ENCODE measurements at places on chromosomes 11 and 22.

GRCh38 chr11:132977746-132978145 is 554.6 kb downstream of the OPCML start:
- DNase-seq: no peak

- DNase-seq: no peak
Observed at GRCh38 chr11:112019066-112019465, 6.1 kb upstream of the DLAT start.

DNA sequence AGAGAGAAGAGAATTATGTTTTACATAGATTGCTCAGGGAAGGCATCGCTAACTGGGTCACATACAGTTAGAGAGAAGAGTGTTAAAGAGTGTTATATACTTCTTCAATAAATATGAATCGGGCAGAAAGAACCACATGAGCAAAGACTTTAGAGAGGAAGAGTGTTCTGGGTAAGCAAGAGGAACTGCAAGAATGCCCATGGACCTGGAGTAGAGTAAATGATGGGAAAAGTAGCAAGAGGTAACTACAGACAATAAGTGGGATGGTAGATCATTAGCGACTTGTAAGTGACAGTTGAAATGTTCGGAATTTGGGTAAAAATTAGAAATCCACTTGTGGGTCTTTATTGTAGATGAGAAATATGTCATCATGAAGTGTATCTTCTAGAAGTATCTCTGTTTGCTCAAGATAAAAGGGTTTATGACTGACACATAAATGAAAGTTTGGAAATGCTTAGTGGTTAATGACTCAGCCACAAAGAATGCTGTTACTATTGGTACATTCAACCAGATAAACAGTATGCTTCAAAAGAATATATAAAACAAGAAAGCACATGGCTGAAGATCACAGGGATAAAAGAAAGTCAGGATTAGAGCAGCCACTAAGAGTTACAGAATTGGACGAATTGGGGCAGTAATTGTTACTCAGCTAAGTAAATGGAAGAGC is 229.3 kb downstream of the CASP12 start:
- no peak for DNase-seq

GRCh38 chr11:97537407-97538150 is 1147.8 kb downstream of the JRKL start:
- DNase-seq: no peak

GRCh38 chr22:30422481-30423300 is 2.9 kb upstream of the MTFP1 start:
- DNase-seq: no peak

DNA sequence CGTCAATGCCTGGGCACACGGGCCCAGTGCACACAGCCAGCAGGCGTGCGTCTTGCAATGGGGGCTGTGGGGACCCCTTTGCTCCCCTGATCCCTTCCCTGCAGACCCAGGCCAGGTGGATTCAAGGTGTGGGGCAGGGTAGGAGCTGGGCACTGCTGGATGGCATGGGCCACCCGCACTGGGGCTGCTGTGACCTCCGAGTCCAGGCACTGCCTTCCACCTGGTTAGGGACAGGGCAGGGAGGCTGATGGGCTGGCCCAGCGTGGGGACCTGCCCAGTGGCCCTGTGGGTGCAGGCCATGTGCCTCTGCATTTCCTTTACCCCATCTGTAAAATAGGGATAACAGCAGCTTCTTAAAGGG is 22.9 kb downstream of the KCNQ1 start:
- DNase-seq: no peak

DNA sequence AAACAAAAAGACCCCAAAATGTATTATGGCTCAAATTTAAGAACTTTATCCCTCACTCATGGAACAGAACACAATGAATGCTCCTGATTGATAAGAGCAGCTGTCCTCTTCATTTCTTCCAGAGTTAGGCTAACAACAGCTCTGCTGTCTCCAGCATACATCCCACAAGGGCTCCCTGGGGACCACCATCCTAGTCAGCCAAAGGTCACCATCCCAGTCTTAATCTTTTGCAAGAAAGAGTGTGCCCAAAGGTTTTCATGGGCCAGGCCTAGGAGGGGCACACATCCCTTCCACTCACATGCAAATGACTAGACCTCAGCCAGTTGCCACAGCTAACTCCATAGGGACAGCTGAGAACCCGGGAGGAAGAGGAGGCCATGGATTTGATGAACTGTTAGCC is 555.3 kb downstream of the BUD13 start:
- DNase-seq: no peak

- DNase-seq: no peak
Observed at GRCh38 chr11:46675288-46675851, 25.0 kb downstream of the ARHGAP1 start.

DNA sequence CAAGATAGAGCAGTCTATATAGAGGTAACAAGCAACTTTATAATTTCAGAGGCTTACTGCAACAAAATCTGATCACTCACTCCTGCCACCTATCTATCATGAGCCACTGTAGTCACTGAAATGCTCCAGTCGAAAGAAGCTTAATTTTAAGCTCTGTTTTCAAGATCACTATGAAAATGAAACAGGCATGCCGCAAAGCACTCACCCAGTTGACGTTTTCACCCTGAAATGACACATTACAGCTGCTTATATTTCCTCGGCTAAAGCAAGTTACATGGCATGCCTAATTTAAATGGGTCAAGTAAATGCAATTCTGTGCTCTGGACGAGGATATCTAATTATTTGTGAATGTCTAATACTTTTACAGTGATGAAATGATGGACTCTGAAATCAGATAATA is 616.3 kb downstream of the FAM181B start:
- DNase-seq: no peak

- no peak for DNase-seq
Observed at GRCh38 chr11:108914981-108915380, 250.1 kb downstream of the DDX10 start.

Measured in stimulated activated CD4-positive, alpha-beta T cell treated with anti-CD3 and anti-CD28 coated beads, Interleukin-4, amount 100 ng/mL, for 48 hours (primary cell).